AG20443 (cell line): ENCODE measurements at places on chromosomes 16 and 17.

DNA sequence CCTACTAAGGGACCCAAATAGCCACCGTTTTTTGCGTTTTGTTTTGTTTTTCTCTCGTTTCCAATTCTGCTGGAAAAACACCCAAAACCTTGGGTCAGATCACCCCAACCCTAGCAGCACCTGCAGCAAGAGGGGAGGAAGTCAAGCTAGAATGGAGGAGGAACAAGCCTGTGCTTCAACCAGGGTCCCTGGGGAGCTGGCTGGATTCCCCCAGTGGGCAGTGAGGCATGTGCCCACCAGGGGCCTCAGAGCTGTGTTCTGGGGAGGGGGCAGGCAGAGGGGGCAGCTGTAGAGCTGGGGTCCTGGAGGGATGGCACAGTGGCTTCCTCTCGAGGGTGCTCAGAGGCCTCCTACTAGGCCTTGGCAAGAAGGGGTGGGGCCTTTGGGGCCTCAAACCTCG lies 6.5 kb downstream of the CD79B start:
- peak; percentile 4 for DNase-seq

DNA sequence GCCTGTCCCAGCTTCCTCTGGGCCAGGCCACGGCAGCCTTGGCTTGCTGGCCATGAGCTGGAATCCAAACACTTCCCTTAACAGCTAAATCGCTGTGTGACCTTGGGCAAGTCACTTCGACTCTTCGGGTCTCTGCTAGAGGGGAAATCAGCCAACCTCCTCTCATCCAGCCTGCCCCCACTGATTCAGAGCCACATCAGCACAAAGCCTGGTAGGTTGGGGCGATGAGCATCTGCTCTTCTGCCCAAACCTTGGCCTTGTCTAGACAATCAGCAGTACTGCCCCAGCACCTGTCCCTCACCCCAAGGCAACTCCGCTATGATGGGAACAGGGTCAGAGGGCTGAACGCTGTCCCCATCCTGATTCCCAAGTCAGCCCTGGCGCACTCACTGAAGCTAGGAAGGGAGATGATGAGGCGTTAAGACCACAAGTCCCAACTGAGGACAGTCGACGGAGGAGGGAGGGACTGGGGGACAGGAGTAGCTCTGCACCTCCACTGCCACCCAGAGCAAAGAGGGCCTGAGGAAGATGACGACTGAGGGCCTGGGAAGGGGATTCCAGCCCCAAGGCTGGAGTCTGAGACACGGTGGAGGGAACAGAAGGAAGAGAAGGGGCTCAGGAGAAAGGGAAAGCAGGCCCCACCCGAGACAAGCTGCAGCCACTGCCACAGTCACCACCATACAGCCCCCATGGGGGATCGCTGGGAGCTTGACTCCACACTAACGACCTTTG lies 1.3 kb downstream of the CLUH start:
- no peak for DNase-seq

DNA sequence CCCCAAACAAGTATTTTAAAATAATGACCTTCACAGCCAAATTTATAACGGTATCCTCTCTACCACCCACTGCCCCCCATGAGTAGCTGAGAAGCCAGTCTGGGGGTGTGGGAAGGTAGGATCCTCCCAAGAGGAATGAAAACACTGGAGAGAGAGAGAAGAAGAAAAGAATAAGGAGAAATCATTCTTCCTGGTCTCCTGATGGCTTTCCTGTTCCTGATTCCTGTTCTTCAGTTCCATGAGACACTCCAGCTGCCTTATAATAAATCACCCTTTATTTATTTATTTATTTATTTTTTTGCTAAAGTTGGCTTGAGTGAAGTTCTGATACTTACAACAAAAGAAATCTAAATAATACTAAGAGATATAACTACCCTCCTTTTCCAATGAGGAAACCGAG lies 56.4 kb upstream of the FAM20A start:
- DNase-seq, result no peak

DNA sequence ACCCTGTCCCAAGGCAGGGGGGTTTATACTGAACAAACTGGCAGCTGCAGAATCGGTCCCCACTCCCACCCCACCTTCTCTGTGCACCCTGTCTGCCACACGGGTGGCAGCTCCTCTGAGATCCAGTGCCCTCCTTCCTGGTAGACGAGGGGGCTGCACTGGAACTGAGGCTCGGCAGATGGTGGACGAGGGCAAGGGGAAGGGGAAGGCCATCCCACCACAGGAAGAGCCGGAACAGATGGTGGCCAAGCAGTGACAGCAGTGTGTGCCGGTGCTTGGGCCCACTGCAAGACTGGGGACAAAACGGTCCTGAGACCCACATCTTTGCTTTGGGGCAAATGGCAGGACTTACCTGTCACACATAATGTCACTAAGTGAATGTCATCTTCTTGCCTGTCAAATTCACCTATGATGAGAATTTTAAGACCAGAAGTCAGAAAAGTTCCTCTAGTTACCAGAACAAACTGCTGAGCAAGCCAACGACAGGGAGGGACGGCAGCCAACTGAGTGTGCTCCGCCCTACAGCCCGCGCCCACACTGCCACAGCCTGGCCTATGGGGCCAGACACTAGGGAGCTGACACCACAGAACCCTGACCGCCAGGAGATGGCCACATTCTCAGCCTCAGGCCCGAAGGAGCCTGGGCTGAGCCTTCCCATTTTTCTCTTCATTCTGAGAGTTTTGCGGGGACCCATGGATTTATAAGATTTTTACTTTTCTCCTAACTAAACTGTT lies 14.4 kb downstream of the NTAN1 start:
- DNase-seq, result peak; percentile 95

- DNase-seq, result no peak
Measured at GRCh38 chr16:3007059-3007956, 5.4 kb upstream of the CLDN9 start.

- no peak for DNase-seq
Measured at GRCh38 chr17:35467824-35468223, 19.3 kb upstream of the SLFN13 start.

DNA sequence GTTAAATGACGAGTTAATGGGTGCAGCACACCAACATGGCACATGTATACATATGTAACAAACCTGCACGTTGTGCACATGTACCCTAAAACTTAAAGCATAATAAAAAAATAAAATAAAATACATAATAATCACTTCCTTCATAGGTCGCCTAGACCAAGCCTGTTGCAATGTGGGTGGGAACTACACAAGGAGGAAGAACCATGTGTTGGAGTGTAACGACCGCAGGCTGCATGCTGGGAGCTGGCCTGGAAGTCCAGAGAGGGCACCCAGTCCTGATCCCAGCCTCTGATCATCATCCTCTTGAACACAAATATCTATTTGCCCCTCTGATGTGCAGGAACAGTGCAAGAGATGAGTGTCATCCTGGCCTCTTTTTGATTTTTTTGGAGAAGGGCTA lies 224.7 kb upstream of the ASIC2 start:
- no peak for DNase-seq

GRCh38 chr16:30677931-30678585 lies 19.8 kb downstream of the FBRS start:
- no peak for DNase-seq

DNA sequence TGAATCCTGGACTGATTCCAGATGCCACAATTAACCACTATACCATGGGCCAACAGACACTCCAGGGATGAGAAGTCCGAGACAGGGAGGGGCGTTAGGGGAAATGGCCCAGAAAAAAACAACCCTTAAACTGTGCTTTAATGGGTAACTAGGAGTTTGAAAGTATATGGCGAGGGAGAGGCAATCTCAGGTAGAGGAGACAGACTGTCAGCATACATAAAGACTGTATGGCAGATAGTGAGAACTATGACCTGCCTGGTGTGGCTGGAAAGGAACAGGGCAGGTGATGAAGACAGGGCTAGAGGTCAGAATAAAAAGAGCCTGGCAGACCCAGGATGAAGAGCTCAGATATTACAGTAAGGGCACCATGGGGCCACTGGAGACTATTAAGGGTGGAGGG lies 8.1 kb downstream of the ZZEF1 start:
- DNase-seq, result no peak

GRCh38 chr17:9330141-9330540 lies 245.5 kb downstream of the STX8 start:
- DNase-seq, result no peak

DNA sequence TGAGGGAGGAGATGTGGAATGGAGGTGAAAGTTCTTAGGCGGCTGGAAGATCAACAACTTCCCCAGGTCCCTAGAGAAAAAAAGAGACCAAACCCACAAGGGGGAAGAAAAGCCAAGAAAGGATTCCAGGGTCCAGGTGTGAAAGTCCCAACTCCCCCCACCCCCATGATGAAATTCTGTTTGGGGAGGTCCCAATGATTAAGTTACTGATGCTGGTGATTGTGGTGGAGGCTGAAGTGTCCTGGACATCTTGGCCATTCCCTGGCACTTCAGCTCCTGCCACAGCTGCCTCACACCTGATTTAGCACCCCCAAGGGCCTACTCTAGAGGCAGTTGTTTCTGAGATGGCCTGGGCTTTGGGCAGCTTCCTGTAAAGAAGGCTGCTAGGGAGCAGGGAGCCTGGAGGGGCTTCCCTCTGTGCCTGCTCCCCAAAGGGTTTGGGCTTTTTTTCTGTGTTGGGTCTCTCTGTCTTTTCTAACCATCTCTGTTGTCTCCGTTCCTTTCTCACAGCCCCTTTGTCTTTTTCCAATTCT lies 13.1 kb downstream of the HOXB4 start:
- DNase-seq, result no peak

DNA sequence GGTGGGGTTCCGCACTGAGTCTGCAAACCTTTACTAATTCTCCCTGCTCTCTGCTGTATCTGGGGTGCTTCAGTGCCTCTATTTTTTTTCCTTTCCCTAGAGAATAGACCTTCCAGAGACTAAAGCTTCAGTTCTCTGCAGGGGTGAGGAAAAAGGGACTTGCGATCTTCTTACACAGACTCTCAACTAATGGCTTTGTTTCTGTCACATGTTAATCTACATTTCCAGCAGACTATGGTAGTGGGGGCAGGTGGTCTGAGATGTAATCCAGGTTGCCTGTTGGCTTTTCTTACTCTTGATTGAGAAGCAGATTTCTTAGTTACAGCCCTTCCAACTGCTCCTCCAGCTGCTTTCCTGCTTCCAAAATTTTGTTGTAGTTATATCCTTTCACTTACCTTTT lies 229.0 kb upstream of the NLRP1 start:
- no peak for DNase-seq

- DNase-seq, result no peak
Measured at GRCh38 chr16:76885776-76886537, 305.0 kb upstream of the MON1B start.

GRCh38 chr17:49076573-49077384 lies 55.8 kb upstream of the B4GALNT2 start:
- peak; percentile 76 for DNase-seq

DNA sequence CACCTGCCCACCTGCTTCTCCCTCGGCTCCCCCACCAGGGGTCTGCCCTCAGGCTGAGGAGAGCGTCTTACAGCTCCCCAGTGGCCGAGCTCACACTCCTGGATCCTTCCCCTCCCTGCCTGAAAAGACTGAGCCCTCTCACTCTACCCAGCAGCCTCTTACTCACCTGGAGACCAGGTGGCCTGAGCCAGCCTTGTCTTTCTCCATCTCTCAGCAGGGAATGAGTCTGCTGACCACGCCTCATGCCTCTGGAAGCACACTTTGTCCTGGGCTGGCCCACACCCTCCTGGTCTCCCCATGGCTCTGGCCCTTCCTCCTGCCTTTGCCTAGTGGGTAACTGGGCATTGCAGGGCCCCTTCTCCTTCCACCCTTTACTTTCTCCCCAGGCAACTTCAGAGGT lies 177.2 kb downstream of the ENGASE start:
- DNase-seq, result no peak

GRCh38 chr17:17849845-17850373 lies 13.1 kb upstream of the SREBF1 start:
- DNase-seq, result peak; percentile 48

DNA sequence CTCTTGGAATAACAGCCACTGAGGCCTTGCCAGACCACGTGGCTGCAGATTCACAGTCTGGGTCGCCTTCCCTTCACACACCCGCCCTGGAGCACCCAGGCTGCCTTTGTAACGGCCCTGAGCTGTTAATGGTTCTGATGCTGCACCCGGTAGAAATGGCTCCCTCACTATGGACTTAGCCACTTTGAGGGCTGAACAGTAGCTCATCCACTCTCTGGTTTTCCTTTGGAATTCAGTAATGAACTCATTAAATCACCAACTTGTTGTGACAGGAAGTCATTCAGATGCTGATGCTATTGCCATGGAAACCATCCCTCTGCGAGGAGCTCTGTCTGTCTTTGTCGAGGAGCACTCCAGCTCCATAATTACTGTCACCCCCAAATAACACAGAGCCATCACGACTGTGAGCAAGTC lies 59.2 kb downstream of the CDK5R1 start:
- DNase-seq, result no peak

- DNase-seq, result peak; percentile 87
Measured at GRCh38 chr17:16353317-16354174, at the start of gene CENPV. TSS of gene CENPV (minus strand) at chr17:16353469. CDS start at chr17:16353436, 33 bp downstream.

DNA sequence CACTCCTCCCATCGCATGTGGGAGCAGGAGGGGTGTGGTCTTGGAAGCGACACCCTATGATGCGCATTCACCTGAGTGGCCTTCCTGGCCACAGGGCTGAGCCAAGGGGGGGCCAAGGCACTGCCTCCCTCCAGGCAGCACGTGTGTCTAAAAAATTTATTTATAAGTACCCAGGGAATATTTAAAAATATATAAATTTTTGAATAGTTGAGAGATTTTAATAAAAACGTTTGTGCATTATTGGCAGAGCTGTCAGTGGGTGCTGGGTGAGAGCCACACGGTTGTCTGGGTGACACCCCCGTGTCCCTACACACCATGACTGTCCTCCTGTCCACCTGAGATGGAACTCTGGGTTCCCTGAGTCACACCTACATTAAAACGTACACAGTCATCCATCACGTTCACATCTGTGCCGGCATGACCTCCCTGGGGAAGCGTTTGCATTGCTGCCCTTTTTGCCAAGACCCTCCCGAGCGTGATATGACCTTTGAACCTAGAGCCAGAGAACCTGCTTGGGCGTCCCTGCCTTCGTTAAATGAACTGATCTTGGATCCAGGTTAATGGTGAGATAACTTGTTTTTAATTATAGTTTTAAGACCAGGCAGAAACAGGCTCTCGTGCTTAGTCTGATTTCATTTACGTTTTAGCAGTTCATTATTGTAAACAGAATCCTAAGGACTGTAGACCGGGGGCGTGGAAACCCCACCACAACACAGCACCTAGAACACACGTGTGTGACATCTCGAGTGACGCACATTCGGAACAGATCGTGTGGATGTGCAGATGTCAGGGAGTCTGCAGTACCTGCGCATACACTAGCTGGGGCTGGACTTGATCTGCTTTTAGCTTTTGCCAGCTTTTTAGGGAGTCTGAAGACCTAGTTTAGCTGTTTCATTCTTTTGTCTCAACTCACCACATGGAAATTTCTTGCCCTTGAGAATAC lies 192.8 kb upstream of the CHMP6 start:
- DNase-seq, result no peak
